Left renal pelvis (tissue), 4 donors: ENCODE measurements at places on chromosomes 6 and 20. TPM values are rescaled to one million over a fixed set of nuclear protein-coding genes. Genes with fewer than 3 reads are reported as not detected.

RIN2 gene
- 38.5 TPM for polyA plus RNA-seq

MLIP gene
- polyA plus RNA-seq = 0.24 TPM

SIRPB2 gene
- polyA plus RNA-seq = 0.87 TPM

RNF217 gene
- 16.4 TPM for polyA plus RNA-seq

E2F1 gene
- polyA plus RNA-seq = 14.2 TPM

SUMO4 gene
- polyA plus RNA-seq = 0.90 TPM

TTK gene
- polyA plus RNA-seq = 18.3 TPM

- no peak for DNase-seq
These were observed 15.1 kb upstream of the APMAP start for GRCh38 chr20:25007491-25008305.

DNA sequence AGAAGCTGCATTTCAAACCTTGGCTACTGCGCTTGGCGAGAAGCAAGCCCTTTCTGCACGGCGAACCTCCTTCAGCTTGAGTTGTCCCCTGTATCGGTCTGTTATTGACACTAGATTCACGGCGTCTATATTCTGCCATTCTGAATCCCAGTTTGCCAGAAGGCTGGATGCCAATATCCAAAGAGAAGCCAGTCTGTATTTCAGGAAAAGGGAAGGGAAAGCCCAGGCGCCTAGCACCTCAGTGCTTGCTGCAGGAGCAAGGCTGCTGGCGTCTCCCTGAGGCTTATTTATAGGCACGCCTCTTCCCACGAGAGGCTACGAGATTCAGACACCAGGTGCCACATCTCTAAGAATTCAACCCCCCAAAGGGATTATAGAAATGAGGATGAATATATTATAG, 89.6 kb upstream of the CDH4 start:
- no peak for DNase-seq

DNA sequence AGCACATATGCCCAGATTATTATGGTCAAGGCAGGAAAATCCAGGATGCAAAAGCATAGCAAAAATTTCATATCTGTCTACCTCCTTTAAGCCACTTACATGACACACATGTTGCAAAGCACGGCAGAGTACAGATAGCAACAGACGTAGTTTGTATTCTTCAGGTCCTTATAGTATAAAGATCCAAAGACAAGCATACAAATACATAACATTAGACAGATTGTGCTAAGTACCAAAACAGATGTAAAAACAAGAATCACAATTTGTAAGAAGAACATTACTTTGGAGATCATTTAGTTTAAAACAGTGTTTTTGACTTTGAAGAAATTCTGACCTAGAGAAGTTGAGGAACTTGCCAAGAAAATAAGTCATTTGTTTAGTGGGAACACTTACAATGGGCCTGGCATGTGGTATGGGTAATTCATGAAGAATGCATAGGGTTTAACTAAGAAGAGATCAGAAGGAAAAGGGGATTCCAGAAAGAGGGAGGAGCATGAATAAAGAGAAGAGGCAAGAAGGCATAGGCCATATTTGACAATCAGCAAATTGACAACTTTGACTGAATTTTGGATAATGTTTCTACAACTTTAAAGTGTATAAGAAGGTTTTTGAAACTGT, 30.6 kb upstream of the LMBRD1 start:
- DNase-seq = no peak

- no peak for DNase-seq
These were observed 4.3 kb downstream of the SDCBP2 start for GRCh38 chr20:1324598-1325172.

GRCh38 chr20:58810116-58810878, 40.4 kb downstream of the GNAS-AS1 start:
- DNase-seq = no peak

DNA sequence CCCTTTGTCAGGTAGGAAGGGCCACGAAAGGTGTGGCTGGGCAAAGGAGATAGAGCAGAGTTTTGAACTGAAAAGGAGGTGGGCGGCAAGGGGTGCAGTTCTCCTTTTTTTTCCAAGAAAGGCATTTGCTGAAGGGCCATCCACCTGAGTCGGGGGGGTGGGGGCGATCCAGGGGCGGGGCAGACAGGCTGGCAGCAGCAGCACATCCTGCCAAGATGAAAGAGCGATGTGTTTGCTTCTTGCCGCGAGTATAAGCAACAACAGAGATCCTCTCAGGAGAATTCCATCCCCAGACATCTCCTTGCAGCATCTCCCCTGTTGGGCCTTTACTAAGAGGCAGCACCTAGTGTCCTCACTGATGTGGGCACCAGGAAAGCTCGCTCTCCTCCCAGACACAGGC, 516.5 kb downstream of the CD83 start:
- no peak for DNase-seq

DNA sequence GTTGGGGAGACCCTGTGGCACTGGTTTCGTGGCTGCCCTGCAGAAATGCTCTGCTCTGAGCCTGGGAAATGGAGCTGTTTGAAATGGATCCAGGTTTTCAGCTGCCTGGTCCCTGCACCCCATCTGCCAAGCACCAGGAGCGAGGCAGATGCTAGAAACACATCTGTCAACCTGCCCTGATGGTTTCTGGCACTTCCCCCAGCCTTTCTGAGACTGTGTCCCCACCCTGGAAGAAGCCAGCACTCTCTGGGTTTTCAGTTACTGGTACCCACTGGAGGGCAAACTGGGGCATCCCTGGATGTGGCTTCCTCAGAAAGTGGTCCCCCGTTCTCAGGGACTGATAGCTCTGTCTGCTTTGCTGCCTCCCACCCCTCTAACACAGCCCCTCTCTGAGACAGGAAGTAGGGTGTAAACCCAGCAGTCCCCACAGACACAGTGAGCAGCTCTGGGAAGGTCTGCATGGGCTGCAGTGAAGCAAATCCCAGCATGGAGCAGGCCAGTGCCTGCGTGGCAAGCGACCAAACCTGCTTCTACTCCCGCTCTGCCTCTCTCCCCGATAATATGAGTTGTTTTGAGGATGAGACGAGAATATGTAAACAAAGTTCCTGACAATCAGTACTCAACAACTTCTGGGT, 54.2 kb upstream of the MAFB start:
- no peak for DNase-seq

GRCh38 chr6:105274678-105275077, 94.9 kb upstream of the POPDC3 start:
- DNase-seq = no peak

- DNase-seq = no peak
These were observed 87.5 kb upstream of the TOP1 start for GRCh38 chr20:40941133-40941610.

DNA sequence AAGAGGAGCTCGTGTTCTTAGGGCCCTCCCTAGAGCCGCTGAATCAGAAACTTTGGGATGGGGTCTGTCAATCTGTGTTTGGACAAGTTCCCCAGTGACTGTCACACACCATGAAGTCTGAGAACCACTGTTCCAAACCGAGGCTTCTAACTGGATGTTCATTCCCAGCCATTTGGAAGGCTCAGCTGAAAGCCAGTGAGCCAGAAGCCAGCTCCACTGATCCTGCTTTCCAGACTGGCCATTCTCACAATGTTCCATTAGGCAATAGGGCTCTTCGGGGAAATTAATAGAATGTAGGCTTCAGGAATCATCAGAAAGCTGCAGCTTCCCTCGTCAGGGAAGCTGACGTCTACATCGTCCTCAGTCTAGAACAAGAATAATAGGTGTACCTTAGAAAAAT, 90.8 kb upstream of the QKI start:
- no peak for DNase-seq

- no peak for DNase-seq
These were observed 39.0 kb downstream of the PHF3 start for GRCh38 chr6:63674635-63675034.

GRCh38 chr6:154901876-154902552, 93.1 kb upstream of the TIAM2 start:
- no peak for DNase-seq

GRCh38 chr20:588476-588875, 21.6 kb downstream of the TCF15 start:
- DNase-seq = no peak

DNA sequence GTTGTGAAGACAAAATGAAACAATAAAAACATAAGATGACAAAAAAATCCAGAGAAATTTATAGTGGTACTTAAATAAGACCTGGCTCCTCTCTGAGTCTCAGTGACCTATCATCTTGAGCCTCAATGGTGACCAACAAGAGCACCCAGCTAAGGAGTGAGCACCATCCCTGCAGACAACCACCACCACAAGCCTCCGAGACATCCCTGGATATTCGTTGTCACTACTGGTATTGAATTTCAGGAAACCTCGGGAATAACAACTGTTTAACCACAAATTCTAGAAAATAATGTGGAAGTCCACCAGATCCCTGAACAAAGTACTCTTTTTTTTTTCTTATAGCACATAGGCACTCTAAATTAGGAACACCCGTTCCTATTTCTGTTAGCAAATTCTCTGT, 32.2 kb upstream of the ADGRF5 start:
- no peak for DNase-seq

GRCh38 chr6:130466052-130466747, 100.4 kb downstream of the TMEM200A start:
- DNase-seq = no peak

DNA sequence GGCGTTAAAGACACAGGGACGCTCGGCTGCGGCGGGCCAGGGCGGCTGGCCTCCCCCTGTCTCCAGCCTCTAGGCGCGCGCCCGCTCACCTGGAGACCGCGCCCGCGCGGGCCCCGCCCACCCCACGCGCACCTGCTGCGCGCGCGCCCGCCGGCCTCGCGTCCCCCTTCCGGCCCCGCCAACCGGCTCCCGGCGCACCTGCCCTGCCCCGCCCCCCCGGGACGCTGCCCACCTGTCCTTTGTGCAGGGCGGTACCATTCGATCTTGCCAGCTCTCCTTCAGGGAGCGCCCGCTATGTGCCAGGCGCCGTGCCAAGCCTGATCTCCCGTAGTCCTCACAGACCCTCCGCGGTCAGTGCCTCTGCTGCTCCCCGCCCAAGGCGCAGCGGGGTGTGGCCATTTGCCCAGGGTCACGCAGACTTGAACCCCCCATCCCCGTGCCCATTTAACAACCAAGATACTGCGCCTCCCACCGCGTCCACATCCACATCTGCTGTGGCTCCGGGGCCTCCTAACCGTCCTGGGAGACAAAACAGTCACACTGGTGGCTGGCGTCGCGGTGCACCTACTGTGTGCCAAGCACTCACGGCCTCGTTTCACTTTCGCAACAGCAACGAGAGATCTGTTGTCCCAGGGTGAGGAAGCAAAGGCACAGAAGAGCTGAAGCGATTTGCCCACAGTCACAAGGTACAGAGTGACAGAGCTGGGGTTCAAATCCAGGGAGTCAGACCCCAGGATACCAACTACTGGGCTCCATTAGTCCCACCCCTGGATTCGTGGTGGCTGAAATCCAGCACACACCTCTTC, 48.1 kb downstream of the NOL4L start:
- no peak for DNase-seq
